ENCODE measurements at places on chromosomes 7 and 10. TPM values are rescaled to one million over a fixed set of nuclear protein-coding genes. Genes with fewer than 3 reads are reported as not detected.

DNA sequence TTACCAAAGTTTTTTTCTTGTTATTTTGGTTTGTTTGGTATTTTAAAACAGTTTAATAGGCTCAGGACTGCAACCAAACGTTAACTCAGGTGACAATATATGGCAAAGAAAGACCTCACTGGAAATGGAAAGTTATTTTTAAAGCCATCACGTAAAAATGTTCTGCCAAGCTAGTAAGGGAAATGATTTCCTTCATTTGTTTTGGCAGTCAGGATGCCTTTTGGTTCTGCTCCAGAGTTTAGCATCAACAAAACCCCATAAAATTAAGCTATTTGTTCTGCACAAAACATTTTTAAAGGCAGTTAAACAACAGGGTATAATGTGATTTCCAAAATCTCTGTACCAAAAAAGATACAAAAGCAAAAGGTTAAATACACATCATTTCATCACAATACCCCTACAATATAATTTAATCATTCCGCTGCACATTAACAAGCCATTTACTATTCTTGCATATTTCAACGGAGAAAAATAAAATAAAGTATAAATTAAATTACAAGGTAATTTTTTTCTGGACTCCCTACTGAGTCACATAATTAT lies 172.4 kb downstream of the SEMA3E start:
- no peaks in the 10 kb centered on the region for H3K36me3 ChIP-seq
- no peak overlapping the region for H3K27ac ChIP-seq
- no peak overlapping the region for H3K4me3 ChIP-seq
- no peak for DNase-seq

GRCh38 chr10:104076743-104077160 lies 8.9 kb downstream of the COL17A1 start:
- H3K4me3 ChIP-seq: no peak overlapping the region
- no peak overlapping the region for H3K27ac ChIP-seq
- H3K27me3 ChIP-seq: no peaks in the 10 kb centered on the region
- no peaks in the 10 kb centered on the region for H3K36me3 ChIP-seq
- no peak for DNase-seq

DNA sequence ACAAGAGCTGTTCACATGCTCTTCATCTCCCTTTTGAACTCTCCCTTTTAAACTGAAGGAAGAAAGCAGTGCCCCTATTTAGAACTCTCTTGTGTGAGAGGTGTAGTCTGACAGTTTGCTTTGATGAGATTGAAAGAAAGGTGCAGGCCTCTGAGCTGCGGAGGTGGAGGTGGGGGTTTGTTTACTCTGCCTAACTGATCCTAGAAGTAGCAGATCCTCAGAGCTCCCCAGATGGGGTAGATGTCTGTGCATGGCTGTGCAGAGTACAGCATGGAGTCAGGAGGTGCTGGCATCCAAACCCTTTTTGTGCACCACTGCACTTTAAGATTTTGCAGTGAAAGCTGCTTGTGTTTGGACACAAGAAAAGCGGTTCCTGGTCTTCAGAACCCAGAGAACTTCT lies 58.3 kb downstream of the MINDY4 start:
- H3K27me3 ChIP-seq: no peaks in the 10 kb centered on the region
- no peaks in the 10 kb centered on the region for H3K36me3 ChIP-seq
- H3K4me3 ChIP-seq: no peak overlapping the region
- H3K4me1 ChIP-seq: peaks cover 6% of the 10 kb centered on the region
- no peak for DNase-seq
- H3K27ac ChIP-seq: peak overlapping the region; percentile 20

DNA sequence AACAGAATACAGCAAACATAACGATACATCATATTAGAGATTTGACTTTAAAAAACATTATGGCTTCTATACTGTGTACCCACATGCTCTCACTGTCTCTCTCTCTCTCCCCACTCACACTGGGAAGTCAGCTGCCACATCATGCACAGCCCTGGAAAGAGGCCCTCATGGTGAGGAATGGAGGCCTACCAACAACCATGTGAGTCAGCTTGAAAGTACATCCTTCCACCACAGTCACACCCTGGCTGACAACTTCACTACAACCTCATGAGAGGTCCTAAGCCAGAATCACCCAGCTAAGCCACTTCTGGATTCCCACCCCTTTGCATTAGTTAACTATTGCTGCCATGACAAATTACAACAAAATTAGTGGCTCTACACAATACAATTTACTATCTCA lies 23.3 kb upstream of the GPR22 start:
- H3K36me3 ChIP-seq: no peaks in the 10 kb centered on the region
- no peak overlapping the region for H3K4me3 ChIP-seq
- DNase-seq: no peak
- no peak overlapping the region for H3K27ac ChIP-seq

- no peaks in the 10 kb centered on the region for H3K36me3 ChIP-seq
- H3K27ac ChIP-seq: no peak overlapping the region
- peaks cover 16% of the 10 kb centered on the region for H3K4me1 ChIP-seq
- DNase-seq: no peak
- no peaks in the 10 kb centered on the region for H3K27me3 ChIP-seq
- no peak overlapping the region for H3K4me3 ChIP-seq
Observed at GRCh38 chr10:96047004-96047649, 3.7 kb downstream of the CCNJ start.

GRCh38 chr10:18409599-18410397 lies 241.6 kb downstream of the NSUN6 start:
- H3K4me1 ChIP-seq: no peaks in the 10 kb centered on the region
- no peak overlapping the region for H3K4me3 ChIP-seq
- no peak overlapping the region for H3K27ac ChIP-seq
- no peaks in the 10 kb centered on the region for H3K27me3 ChIP-seq
- DNase-seq: no peak
- no peaks in the 10 kb centered on the region for H3K36me3 ChIP-seq

- no peak overlapping the region for H3K4me3 ChIP-seq
- no peaks in the 10 kb centered on the region for H3K27me3 ChIP-seq
- no peaks in the 10 kb centered on the region for H3K36me3 ChIP-seq
Observed at GRCh38 chr10:9302140-9302746, 1247.8 kb downstream of the GATA3 start.

DNA sequence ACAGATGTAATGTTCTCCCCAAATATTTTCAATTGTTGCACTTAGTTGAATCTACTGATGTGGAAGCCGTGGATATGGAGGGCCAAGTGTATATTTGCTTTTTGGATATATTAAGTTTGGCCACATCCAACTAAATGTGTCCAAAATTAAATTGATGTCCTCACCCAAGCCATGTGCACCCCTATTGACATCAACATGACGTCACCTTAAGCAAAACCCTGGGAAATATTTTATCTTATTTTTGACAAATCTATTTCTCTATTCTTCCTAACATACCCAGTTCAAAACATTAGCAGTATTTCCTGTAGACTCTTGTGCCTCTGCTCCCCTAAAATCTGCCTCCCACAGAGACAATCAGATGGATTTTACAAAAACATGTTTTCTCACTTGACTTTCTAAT lies 652.5 kb downstream of the PCDH15 start:
- no peaks in the 10 kb centered on the region for H3K4me1 ChIP-seq
- DNase-seq: no peak
- H3K36me3 ChIP-seq: no peaks in the 10 kb centered on the region
- no peak overlapping the region for H3K4me3 ChIP-seq

GRCh38 chr7:143073556-143073955 lies 21.4 kb downstream of the OR6V1 start:
- H3K27ac ChIP-seq: no peak overlapping the region
- H3K4me1 ChIP-seq: no peaks in the 10 kb centered on the region
- H3K4me3 ChIP-seq: no peak overlapping the region
- no peak for DNase-seq
- no peaks in the 10 kb centered on the region for H3K36me3 ChIP-seq
- H3K27me3 ChIP-seq: no peaks in the 10 kb centered on the region

Gene FAM221A
- total RNA-seq: 8.1 TPM

Gene USP6NL
- total RNA-seq: 5.0 TPM

Gene ASIC3
- 8.4 TPM for total RNA-seq

Gene TMEM213
- not detected for total RNA-seq

Gene SAMD9L
- total RNA-seq: 26.8 TPM

Gene MYPN
- total RNA-seq: not detected

Gene GNGT1
- total RNA-seq: not detected

Data from naive thymus-derived CD4-positive, alpha-beta T cell (primary cell).